Stimulated activated CD4-positive, alpha-beta T cell treated with anti-CD3 and anti-CD28 coated beads, Interleukin-12 subunit alpha, Interleukin-12 subunit beta, amount 100 ng/mL, for 4 hours (primary cell): ENCODE measurements at places on chromosomes 13 and 19.

DNA sequence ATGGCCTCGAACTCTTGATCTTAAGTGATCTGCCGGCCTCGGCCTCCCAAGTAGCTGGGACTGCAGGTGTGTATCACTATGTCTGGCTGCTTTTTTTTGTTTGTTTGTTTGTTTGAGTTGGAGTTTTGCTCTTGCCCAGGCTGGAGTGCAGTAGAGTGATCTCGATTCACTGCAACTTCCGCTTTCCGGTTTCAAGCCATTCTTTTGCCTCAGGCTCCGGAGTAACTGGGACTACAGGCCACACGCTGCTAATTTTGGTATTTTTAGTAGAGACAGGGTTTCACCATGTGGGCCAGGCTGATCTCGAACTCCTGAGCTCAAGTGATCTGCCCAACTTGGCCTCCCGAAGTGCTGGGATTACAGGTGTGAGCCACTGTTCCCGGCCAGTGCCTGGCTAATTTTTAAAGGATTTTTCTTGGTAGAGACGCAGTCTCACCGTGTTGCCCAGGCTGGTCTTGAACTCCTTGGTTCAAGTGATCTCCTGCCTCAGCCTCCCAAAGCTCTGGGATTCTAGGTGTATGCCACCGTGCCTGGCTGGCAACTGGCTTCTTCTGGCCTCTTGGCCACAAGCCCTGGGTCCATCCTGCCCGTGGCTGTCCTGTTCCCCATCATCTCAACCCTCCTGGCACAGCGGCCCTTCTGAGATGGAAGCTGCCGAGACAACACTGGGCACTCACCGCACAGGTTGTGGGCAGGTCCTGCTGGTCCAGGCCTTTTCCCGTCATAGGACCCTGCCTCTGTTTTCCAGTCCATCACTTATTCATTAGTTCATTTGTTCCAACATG, 11.5 kb downstream of the TECR start:
- no peak for DNase-seq

DNA sequence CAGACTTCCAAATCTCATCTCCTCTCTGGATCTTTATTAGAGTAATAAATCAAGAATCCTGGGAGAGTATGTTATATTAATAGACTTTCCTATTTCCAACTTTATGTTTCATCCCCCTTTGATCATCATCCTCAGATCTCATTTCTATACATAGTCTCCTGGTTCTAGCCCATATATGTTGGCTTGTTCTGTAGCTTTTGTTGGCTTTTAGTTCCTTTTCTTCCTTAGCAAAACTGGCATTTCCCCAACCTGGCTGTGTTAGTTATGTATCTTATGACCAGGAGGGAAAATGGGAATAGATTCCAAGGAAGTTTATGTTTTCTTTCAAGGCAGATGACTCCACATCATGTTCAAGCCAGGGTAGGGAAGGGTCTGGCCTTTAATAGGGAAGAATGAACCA, 2464.5 kb downstream of the PCDH9 start:
- no peak for DNase-seq

- DNase-seq: no peak
These were observed 52.5 kb downstream of the POSTN start for GRCh38 chr13:37546087-37546486.

- peak; percentile 24 for DNase-seq
These were observed at the start of gene TLE2 for GRCh38 chr19:3029065-3029923. TSS of gene TLE2 (minus strand) at chr19:3029280. CDS start at chr19:3028904, 376 bp downstream.

DNA sequence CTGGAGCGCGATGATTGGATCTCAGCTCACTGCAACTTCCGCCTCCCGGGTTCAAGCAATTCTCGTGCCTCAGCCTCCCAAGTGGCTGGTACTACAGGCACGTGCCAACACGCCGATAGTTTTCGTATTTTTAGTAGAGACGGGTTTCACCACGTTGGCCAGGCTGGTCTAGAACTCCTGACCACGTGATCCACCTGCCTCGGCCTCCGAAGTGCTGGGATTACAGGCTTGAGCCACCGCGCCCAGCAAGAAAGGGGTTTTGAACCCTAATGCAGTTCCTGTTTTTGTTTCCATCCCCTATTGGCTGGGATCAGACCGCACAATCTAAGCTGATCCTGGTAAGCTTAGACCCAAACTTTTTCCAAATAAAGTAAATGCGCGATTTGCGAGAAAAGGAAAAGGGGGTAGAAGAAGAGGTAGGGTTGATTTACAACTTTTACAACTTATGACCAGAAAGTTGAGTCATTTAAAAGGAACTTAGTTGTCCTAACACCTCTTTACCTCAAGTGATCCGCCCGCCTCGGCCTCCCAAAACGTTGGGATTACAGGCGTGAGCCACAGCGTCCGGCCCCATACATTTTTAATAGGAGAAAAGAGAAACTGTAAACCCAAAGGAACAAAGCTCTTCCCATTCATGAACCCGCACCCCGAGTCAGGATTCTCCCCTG, 764 bp downstream of the ZNF626 start:
- no peak for DNase-seq

- no peak for DNase-seq
These were observed 29.9 kb downstream of the ATP7B start for GRCh38 chr13:51981355-51981754.

GRCh38 chr19:387777-388176, 21.2 kb downstream of the C2CD4C start:
- no peak for DNase-seq

GRCh38 chr19:6271721-6272410, 7.9 kb downstream of the MLLT1 start:
- no peak for DNase-seq

- DNase-seq: peak; percentile 24
These were observed 16.8 kb downstream of the FPR2 start for GRCh38 chr19:51777570-51778462.

DNA sequence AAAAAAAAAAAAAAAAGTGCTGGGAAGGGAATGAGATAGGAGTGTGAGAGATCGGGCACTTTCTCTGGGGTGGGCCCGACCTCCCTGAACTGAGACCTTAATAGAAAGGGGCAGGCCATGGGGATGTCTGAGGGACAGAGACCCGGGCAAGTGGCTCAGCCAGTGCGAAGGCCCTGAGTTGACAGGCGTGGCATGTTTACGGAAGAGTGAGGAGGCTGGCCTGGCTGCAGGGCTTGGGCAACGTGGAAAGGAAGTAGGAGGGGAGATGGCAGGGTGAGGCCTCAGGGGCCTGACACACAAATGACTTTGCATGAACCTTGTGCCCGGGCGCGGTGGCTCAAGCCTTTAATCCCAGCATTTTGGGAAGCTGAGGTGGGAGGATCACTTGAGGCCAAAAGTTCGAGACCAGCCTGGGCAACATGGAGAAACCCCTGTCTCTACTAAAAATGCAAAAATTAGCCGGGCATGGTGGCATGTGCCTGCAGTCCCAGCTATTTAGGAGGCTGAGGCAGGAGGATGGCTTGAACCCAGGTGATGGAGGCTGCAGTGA, 13.9 kb downstream of the FCHO1 start:
- no peak for DNase-seq

GRCh38 chr19:10769533-10770491, 51.9 kb downstream of the DNM2 start:
- no peak for DNase-seq

DNA sequence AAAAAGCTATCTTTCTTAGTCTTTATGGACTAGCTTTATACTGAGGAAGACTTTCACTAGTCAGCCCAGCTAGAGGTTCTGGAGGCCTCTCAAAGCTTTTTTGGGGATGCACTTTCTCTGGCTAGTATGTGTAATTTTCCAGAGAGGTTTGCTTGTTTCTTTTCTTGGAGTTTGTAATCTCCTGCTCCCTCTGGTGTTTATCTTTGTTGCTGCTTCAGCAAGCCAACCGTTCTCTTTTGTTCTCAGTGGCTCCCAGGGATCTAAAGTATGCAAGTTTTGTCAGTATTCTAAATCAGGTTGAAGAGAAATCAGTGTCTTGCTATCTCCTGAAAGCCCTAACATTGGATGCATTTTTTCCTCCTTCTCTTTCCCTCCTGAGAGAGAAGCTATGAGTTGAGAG, 121.1 kb upstream of the MYO16 start:
- no peak for DNase-seq
